Gastroesophageal sphincter (tissue), 4 donors: ENCODE measurements at places on chromosomes 5 and 9.

DNA sequence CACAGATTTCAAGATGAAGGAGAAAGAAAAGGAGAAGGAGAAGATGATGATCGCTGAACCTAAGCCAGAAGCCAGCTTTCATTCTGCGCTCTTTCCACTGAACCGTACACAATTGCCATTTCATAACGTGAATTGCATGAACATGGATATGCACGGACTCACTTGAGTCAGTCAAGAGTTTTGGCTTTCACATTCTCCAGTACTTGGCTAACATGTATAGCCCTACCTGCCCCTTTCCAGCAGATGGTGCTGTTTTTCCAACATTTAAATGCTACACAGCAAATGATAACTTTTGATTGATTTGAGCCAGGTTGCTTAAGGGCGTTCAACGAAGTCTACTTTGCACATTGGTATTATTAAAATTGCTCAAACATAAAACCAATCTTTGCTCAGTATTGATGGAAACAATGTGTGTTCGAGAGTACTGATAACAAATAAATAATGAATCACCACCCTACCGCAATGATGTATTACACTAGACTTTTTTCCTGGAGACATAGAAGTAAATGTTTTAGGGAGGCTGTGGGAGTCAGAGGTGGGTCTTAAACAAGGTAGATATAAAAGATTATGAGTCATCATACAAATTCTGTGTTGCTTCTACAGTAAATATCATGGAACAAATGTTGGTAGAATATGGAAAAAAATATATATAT, 196.4 kb downstream of the TRPM3 start:
- peak; percentile 82 for ATAC-seq

DNA sequence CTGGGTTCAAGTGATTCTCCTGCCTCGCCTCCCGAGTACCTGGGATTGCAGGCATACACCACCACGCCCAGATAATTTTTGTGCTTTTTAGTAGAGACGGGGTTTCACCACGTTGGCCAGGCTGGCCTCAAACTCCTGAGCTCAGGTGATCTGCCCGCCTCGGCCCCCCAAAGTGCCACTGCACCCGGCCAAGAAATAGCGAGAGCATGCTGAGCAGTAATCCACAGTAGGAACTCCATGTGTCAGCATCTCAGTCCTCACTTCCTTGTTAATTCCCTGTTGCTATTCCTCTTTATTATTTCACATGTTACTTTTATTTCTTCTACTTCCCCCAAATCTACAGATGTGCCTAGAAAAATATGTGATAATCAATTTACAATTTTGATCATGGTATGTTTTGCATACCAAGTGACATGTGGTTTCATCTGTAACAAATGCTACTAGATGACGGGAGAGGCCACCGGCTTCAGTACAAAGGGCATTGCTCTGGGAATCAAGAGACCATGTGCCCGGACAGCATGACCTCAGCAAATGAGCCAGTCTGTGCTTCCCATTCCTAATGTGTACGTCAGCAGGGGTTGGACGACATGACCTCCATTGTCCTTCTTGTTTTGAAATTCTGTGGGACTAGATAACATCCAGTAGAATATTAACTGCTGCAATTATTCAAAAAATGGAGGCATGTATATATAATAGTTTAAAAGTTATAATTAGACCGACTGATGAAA, 61.6 kb downstream of the FNBP1 start:
- peak; percentile 82 for ATAC-seq

DNA sequence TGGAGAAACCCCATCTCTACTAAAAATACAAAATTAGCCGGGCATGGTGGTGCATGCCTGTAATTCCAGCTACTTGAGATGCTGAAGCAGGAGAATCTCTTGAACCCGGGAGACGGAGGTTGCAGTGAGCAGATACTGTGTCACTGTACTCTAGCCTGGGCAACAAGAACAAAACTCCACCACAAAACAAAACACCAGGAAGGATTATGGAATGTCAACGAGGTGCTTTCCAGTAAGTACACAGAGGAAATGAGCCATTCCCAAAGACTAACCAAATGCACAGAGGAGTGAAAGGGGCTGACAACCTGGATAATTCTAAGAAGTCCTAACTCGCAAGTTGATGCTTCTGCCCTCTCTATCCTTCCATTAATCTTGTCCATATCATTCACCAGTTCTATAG, 126.1 kb upstream of the RETREG1 start:
- no peak for ATAC-seq

DNA sequence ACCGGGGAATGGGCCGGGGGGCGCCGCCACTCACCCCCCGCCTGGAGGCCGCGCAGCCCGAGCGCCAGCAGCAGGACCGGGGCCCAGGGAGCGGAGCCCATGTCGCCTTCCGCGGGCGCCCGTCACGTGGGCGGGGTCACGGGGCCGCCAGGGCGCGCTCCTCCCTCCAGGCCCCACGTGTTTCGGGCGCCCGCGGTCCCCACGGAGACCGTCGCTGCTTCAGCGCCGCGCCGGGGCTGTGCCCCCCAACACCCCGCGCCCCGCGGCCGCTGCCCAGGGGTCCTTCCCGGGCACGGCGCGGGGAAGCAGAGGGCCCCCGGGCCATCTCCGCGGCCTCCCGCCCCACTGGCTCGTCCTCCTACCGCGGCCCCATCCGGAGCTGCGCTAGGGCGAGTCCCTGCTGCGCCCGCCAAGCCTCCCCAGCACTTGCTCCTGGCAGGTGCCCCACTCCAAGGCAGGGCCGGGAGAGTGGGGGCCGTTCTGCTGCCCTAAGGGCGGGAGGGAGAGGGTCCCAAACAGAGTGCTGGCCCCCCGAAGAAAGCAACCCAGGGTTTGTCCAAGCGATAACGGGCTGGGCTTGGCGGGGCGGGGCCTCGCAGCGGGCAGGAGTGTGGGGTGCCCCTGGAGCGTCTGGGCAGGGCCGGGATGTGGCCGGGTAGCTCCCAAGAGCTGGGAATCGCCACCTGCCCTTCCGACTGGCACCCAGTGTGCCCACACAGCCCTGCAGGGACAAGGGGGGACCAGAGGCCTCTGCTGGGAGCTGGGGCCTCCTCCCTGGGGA, at the start of gene DPP7:
TSS of gene DPP7 (minus strand) at position 121 of the 781 bp plus-strand sequence. CDS start at position 101, 20 bp downstream.
- ATAC-seq = peak; percentile 91

GRCh38 chr9:94806307-94806893, 79.9 kb downstream of the AOPEP start:
- no peak for ATAC-seq

GRCh38 chr9:108547411-108548135, 308.2 kb downstream of the ACTL7B start:
- no peak for ATAC-seq

DNA sequence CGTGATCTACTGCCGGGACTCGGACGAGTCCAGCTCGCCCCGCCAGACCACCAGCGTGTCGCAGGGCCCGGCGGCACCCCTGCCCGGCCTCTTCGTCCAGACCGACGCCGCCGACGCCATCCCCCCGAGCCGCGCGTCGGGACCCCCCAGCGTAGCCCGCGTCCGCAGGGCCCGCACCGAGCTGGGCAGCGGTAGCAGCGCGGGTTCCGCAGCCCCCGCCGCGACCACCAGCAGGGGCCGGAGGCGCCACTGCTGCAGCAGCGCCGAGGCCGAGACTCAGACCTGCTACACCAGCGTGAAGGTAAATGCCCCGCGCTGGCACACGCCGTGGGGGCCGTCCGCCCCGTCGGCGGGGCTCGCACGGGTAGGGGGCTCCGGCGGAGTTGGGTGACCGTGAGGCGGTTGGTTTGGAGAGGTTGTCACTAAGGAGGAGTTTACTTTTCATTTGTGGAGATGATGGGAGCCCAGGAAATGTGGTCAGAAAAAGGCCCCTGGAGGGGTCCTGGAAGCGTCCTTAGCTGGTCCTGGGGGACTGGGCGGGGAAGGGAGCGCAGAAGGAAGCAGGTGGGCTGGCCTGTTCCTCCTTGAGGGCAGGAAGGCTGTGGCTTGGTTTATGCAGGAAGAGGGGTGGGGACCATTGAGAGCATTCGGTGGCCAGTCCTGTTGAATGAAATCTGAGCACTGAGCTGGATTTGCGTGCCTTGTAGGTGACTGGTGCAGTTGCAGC, 647 bp downstream of the PDE8B start:
- ATAC-seq = no peak

DNA sequence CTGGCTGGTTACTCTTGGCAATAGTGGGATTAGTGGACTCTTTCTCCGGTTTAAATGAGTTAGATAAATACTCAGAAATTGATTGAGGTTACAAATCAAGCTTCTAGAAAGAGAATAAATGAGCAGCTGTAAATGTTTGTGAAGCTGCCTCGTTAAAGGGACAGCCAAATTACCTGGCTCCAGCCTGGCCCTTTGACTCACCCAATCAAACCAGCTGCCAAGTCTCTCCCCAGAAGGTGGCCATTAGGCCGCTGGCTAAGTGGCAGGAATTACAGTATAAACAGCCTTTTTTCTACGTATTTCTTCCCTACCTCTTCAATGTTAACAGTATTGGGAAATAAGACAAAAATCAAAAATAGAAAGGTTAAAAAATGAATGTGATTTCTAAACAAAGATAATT, 46.0 kb upstream of the SRFBP1 start:
- no peak for ATAC-seq

DNA sequence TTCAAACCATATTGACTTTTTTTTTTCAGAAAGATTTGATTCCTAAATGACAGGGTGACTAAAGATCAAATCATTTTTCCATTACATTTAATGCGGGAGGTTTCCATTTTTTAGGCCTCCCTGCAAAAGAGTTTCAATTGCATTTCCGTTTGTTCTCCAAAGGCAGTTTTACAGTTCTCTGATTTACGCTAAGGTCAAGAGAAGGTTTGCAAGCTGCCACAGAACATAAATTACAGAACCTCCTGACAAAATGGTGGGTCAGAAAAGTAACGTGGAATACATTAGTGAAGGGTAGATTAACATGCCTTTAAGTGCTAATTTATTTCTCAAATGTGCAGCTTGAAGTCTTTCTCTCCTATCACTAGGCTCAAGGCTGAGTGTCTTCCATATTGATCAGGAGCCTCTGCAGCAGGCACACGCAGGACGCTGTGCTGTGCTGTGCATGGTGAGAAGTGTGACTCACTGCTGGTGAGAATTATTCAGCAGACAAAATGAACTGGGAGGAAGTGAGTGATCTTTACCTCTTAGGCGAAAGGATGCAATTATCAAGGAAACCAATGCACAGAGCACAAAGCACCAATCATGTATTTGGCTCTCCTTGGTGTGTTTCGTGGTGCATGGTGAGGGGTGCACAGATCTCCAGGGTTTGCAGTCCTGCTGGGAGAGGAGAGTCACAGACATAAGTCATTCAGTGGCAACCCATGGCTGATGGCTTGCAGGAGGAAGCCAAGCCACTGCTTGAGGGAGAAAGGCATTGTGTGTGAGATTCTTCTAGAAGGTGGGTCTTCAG, 136.3 kb downstream of the TENT4A start:
- ATAC-seq = no peak

GRCh38 chr9:22693156-22693555, 246.5 kb downstream of the DMRTA1 start:
- no peak for ATAC-seq

- ATAC-seq = no peak
Measured at GRCh38 chr5:137366526-137366925, 132.6 kb downstream of the SPOCK1 start.

GRCh38 chr5:87022415-87022814, 245.3 kb upstream of the RASA1 start:
- ATAC-seq = no peak

DNA sequence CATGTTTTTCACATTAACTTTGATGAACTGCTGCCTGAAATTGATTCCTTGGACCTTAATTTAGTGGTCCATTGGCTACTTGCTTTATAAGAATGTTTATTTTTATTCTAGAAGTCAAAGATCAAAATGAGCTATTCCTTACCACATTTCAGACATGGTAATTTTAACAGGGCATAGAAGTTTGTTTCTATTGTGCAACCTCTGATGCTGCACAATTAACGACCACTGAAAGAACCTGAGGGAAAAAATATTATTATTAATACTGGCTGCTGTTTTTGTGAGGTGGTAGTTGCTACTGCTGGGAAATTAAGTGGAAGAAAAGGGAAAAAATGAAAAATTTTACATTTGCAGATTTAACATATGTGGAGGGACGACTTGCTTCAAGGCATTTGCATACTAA, 37.9 kb upstream of the RAB3C start:
- no peak for ATAC-seq

DNA sequence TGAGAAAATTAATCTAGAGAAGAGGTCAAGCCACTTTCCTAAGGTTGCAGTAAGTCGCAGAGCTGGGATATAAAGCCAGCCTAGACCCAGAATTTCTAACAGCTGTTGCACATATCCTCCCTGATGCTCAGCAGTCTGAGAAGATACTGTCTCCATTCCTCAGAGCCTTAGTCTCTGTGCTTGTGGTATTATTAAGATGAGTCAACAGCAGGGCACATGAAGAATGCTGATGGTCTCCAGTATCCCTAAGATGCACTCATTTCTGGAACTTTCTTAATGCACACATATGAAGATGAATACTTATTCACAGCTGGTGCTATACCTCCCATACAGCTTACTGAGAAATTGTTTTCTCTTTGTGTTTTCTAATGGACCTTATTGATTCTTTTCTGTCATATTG, 32.5 kb downstream of the SGCD start:
- ATAC-seq = no peak

- no peak for ATAC-seq
Measured at GRCh38 chr5:90912476-90912875, 353.9 kb downstream of the ADGRV1 start.

GRCh38 chr9:14846871-14847311, 63.3 kb downstream of the FREM1 start:
- ATAC-seq = no peak

DNA sequence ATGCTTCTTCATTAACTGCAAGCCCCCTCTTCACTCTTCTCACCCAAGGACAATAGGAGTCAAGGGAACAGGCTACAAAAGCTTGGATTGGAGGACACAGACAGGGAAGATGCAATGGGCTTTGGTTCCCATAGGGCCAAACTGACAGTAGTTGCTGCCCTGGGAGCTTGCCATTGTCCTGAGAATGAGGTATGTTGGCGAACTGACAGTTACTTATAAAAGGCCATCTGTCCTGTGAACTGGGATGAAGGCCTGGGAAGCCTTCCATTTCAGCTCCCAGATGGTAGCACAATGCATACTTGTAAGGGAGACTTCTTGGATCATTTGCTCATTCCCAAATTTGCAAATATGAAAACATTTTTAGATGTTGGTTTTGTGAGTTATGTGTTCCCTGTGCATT, 88.9 kb downstream of the SNCAIP start:
- ATAC-seq = no peak

DNA sequence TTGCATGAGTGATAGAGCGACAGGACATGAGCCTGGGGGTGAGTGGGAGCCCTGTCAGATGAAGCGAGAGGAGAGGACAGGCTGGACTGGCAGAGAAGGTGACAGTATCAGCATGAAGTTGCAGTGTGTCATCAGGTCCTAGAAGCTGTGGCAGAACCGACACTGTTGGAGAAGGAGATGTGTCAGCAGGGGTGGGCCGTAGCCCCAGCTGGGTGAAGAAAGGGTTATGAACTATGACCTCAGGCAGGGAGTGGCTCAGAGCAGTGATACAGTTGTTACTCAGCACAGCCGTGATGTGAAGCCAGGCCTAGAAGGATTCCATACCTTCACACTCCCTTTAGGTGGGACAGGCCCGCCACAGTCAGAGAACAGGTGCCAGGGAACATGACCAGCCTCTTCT, 7.6 kb downstream of the PCYOX1L start:
- ATAC-seq = no peak

DNA sequence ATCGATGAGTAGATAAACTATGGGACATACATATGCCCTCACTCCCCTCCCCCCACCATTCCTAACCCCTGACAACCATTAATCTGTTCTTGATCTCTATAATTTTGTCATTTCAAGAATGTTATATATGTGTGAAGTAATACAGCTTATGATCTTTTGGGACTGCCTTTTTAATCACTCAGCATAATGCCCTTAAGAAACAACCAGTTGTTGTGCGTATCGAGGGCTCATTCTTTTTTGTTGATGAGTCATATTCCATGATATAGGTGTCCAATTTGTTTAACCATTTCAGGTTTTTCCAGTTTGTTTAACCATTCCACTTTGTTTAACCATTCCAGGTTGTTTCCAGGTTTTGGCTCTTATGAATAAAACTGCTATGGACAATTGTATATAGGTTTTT, 75.6 kb downstream of the ARHGEF28 start:
- ATAC-seq = no peak
